Activated CD8-positive, alpha-beta memory T cell treated with anti-CD3 and anti-CD28 coated beads, Interleukin-2, amount 50 U/mL, for 48 hours (primary cell): ENCODE measurements at places on chromosomes 1 and 21.

DNA sequence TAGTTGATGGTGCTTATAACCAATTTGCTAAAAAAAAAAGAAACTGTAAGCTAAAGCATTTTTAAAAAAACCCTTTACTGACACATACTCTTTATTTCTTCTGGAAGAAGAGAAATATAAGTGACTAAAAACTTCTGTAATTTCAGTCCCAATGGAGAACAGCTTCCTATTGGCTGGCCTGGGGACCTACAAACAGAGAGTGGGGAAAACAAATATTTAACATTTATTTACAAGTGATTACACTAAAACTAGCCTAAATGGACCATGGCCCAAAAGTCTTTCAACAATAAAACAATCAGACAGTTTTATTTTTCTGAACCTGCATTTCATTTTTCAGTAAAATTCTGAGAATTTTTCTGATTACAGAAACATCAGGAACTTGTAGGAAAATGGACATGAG is 15.2 kb downstream of the TARBP1 start:
- DNase-seq = no peak

GRCh38 chr1:111719674-111720132 is 19.5 kb downstream of the INKA2 start:
- DNase-seq = no peak

GRCh38 chr1:237851210-237851845 is 39.4 kb downstream of the ZP4 start:
- DNase-seq = peak; percentile 55

DNA sequence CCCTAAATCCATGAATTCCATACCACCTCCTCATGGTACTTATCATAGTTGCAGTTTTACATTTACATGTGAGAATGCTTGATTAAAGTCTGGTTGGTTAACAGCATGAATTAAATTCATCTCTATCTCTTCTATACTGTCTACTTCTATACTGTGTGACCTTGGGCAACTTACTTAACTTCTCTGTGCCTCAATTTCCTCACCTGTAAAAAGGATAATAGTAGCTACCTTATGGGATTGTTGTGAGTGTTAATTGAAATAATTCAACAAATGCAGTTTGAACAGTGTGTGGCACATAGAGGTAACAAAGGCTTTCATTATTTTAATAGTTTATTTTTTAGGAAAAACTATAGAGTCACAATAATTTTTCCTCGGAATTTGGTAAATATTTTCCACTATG is 231.3 kb downstream of the RRAGC start:
- DNase-seq = no peak

DNA sequence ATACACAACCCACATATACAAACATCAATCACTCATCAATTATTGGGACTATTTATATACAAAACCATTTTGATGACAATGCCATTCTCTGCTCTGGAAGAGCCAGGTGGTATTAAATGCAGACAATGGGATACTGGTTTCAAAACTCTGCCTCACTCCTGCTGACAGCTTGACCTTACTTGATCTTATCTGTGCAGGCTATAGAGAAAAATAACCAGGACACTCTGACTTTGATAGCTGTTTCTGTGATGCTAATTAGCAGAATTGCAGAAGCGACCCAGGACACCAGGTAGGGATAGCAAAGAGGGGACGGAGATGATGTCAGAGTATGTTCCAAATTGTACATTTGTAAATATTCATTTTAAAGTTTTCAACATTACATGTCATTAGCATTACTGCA is 89.5 kb downstream of the OLFM3 start:
- DNase-seq = no peak

DNA sequence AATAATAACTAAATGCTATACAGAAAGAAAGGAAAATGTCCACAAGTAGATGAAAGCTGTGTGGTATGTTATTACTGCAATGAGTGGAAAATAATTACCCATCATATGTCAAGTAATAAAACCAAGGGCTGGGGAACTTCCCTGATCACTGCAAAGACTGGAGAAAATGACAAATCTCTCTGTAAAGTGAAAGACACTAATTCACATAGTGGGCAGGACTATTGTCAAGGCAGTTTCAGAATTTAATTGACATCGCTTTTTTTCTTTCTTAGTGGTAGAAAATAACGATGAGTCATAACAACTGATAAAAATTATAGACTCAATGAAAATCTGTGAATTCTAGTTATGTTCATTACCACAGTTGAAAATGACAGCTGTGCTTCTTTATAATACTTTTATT is 153.7 kb upstream of the ST6GALNAC5 start:
- DNase-seq = no peak
